ENCODE measurements at places on chromosomes 6 and 20. TPM values are rescaled to one million over a fixed set of nuclear protein-coding genes. Genes with fewer than 3 reads are reported as not detected.

LY86 gene
- 68.7 TPM for total RNA-seq

OXT gene
- 1.4 TPM for total RNA-seq

CCN6 gene
- not detected for total RNA-seq

RHAG gene
- total RNA-seq: not detected

CLPSL2 gene
- total RNA-seq: not detected

PTP4A1 gene
- total RNA-seq: 39.5 TPM

NKX2-2 gene
- total RNA-seq: not detected

- DNase-seq: no peak
Measured at GRCh38 chr6:150177259-150177951, 34.6 kb downstream of the PPP1R14C start.

GRCh38 chr20:37524859-37525708, 2.6 kb downstream of the BLCAP start:
- no peak for DNase-seq

GRCh38 chr6:118419448-118420394, 128.4 kb upstream of the PLN start:
- DNase-seq: no peak

DNA sequence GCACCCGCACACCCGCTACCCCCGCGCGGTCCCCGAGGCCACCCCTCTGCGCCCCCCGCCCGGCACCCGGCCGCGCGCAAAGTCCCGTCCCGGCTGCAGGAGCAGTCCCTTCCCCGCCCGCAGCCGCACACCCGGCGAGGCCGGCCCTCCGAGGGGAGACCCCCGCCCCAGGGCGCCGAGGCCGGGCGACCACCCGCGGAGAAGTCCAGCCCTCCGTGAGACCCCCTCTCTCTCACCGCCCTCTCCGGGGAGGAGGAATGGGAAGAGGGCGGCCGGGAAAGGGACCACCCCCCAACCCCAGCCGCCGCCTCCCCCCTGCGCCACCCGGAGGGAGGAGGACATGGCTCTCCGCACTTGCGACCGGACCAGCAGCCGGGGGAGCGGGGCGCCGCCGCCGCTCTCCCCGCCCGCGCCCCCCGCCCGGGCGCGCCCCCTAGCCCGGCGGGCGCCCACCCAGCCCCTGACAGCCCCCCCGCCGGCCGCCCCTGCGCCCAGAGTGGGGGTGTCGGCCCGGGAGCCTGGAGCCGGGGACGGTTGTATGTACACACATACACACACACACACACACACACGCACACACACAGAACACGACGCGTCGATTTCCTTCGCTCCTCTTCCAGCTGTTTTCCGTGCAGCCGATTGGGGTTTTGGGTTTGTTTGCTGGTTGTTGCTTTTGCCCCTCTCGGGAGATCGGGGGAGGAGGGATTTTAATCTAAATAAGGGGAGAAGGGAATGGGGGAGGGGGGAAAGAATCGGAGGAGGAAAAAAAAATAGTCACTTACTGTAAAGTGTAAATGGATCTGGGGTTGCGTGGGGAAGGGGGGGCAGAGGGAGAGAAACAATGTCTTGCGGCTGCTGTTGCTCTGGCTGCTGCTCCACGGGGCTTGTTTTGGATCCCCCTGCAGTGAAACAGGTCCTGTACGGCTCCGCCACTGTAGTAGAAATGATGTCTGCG, at the start of gene ATXN1:
TSS of gene ATXN1 (minus strand) at position 945 of the 955 bp plus-strand sequence.
- DNase-seq: no peak

- DNase-seq: no peak
Measured at GRCh38 chr6:166617359-166617758, 9.7 kb downstream of the RPS6KA2 start.

GRCh38 chr6:144657691-144658090, 372.6 kb downstream of the UTRN start:
- DNase-seq: no peak

DNA sequence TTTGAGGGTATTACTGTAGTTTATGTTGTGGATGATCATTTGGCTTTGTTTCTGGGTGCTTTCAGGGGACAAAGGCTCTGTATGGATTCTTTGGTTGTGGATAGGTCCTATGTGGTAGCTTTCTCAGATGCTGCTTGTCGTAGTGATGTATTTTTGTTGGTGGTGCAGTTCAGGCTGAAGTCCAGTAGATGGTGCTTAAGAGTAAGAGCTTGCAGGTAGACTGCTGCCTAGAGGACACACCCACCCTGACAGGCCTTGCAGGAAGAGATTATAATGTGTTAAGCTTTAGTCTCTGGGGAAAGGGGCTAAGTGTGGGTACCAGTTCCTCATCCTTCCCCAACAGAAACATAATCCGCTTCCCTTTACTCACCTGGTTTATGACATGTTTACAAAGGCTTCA, 62.6 kb upstream of the ADGRB3 start:
- DNase-seq: no peak

DNA sequence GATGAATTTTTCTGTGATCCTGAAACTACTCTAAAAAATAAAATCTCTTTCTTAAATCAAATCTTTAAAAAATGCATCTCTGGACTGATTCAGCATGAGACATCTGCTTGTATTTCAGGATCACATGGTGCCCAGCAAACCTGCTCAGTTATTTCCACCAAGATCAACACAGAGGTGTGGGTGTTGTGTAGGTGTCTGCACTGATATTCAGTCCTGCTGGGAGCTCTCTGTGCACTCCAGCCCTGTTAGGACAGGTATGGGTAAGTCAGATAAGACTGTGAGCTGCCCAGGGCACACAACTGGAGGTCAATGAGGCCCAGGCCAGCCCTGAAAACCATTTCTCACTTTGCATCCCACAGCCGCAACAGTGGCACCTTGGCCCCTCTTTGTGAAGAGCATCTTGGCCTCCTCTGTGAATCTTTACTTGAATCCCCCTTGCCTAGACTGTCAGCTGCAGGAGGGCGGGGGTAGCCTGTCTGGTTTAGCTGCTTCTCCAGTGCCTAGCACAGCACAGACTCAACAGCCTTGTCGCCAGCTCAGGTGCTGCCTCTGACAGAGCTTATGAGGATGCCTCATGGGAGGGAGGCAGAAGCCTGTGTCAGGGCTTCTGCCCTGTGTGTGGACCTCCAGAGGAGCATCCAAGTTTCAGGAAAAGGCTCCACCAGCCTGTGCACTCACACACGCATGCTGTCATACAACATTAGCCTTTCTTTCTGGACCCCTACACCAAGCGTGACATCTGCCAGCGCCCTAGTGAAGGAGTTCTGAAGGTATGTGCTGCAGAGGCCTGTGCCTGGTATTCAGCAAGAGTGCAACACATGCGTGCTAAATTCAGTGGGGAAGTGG, 187.6 kb upstream of the CST7 start:
- DNase-seq: no peak
